ENCODE measurements at places on chromosomes 12 and 14.
A peak's percentile ranks its signal among the peaks of the same experiment; 100 is the strongest.

DNA sequence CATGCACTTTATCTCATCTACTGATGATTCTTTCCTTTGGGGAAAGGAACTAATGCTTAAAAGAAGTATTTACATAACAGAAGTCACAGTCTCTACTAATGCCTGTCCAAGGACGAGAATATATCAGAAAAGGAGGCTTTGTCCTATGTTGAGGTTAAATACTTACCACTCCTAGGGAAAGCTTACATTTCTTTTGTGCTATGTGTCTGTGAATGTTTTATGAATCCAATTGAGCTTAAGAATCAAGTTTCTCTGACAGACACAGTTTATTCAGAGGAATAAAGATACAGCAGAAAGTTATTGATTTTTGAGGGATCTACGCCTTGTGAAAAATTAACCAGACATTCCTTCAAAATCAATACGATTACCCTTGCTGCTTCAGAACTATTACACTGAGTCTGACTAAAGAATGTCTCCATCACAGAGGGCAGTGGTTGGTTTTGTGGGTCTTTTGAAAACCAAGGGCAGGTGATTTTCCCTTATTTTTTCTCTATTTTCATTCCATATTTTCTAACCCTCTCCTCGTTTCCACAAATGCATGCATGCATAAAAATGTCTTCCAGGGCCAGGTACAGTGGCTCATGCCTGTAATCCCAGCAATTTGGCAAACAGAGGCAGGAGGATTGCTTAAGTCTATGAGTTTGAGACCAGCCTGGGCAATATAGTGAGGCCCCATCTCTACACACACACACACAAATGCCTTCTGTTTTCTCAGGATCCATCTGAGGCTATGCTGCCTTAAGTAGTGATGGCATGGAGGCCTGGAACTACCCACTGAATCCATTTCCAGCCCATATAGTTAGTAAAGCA lies 1095.1 kb downstream of the GALC start:
- no peaks in the 10 kb centered on the region for H3K36me3 ChIP-seq
- no peak overlapping the region for H3K27ac ChIP-seq
- no peaks in the 10 kb centered on the region for H3K27me3 ChIP-seq
- no peak for DNase-seq
- no peaks in the 10 kb centered on the region for H3K4me1 ChIP-seq

GRCh38 chr12:109459247-109459646 lies 17.9 kb downstream of the KCTD10 start:
- peak overlapping the region; percentile 4 for H3K27ac ChIP-seq
- peaks cover 44% of the 10 kb centered on the region for H3K4me1 ChIP-seq
- no peak overlapping the region for H3K4me3 ChIP-seq
- no peaks in the 10 kb centered on the region for H3K27me3 ChIP-seq
- peaks cover 49% of the 10 kb centered on the region for H3K36me3 ChIP-seq
- no peak for DNase-seq

GRCh38 chr12:75908961-75909605 lies 122.5 kb downstream of the PHLDA1 start:
- no peak overlapping the region for H3K4me3 ChIP-seq
- peaks cover 24% of the 10 kb centered on the region for H3K4me1 ChIP-seq
- no peaks in the 10 kb centered on the region for H3K27me3 ChIP-seq
- H3K36me3 ChIP-seq: no peaks in the 10 kb centered on the region

DNA sequence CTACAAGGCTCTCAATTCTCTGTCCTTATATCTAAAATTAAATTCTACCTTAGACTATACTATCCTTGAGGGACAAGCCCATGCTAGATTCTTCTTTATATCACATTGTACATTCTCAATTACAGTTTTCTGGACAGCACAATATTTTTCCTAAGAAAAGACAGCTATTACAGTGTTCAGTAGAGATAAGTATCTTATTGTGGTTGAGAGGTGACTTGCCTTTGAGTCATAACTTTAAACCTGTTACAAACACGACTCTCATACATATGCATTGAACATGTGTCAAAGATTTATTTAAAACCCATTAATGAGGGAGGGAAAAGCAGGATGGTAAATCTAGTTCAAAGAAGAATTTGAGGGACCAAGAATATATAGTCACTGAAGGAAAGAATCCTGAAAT lies 61.1 kb downstream of the TPH2 start:
- no peaks in the 10 kb centered on the region for H3K36me3 ChIP-seq
- no peak overlapping the region for H3K27ac ChIP-seq
- H3K4me3 ChIP-seq: no peak overlapping the region
- no peaks in the 10 kb centered on the region for H3K27me3 ChIP-seq

- H3K4me3 ChIP-seq: no peak overlapping the region
- peaks cover 4% of the 10 kb centered on the region for H3K4me1 ChIP-seq
- peak; percentile 44 for DNase-seq
- H3K36me3 ChIP-seq: no peaks in the 10 kb centered on the region
- H3K27me3 ChIP-seq: no peaks in the 10 kb centered on the region
- no peak overlapping the region for H3K27ac ChIP-seq
Measured at GRCh38 chr14:93137864-93138263, 22.1 kb upstream of the ITPK1 start.

DNA sequence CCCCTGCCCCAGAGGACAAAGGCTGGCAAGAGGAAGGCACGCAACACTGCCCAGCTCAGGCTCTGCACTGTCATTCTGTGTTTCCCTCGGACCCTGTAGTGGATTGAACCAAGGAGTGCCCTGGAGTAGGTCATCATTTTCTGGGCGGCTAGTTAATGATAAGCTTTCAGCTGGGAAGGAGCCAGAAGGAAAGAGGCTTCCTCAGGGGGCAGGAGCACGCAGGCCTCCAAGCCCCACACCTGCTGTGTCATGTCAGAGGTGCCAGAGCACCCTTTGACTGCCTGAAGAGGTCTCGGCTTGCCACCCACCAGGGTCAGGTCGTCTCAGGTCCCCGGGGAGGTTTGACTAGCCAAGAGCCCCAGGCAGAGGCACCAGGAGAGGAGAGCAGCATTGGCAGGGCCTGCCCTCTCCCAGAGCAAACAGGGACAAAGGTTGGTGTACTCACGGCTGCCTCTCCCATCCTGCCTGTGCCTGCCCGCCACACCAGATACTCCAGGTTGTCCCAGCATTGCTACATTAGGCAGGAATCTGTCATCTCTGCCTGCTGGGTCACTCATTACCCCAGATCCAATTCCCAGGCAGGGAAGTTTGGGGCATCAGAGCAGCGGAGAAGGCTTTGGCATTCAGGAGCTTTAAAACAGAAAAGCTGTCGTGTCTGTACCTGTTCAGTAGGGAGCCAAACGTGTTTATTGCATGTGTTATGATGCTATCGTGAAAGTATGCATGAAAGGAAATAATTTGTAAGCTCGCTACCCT lies 33.5 kb upstream of the ATP2A2 start:
- peak overlapping the region; percentile 89 for H3K27ac ChIP-seq
- peaks cover 57% of the 10 kb centered on the region for H3K4me1 ChIP-seq
- no peak overlapping the region for H3K4me3 ChIP-seq
- DNase-seq: peak; percentile 63

GRCh38 chr14:76510181-76510580 lies 134.2 kb downstream of the ESRRB start:
- no peak for DNase-seq
- no peak overlapping the region for H3K4me3 ChIP-seq
- no peaks in the 10 kb centered on the region for H3K36me3 ChIP-seq
- peaks cover 4% of the 10 kb centered on the region for H3K27me3 ChIP-seq
- H3K4me1 ChIP-seq: peaks cover 8% of the 10 kb centered on the region
- H3K27ac ChIP-seq: no peak overlapping the region

Data from muscle of leg (tissue), 16 donors.